Right lobe of liver (tissue), 6 donors: ENCODE measurements at places on chromosomes 4 and X. TPM values are rescaled to one million over a fixed set of nuclear protein-coding genes. Genes with fewer than 3 reads are reported as not detected.

- no peaks in the 10 kb centered on the region for H3K36me3 ChIP-seq
- H3K4me3 ChIP-seq: no peak overlapping the region
- H3K27me3 ChIP-seq: no peaks in the 10 kb centered on the region
Observed at GRCh38 chr4:120964596-120964995, 42.1 kb upstream of the PRDM5 start.

DNA sequence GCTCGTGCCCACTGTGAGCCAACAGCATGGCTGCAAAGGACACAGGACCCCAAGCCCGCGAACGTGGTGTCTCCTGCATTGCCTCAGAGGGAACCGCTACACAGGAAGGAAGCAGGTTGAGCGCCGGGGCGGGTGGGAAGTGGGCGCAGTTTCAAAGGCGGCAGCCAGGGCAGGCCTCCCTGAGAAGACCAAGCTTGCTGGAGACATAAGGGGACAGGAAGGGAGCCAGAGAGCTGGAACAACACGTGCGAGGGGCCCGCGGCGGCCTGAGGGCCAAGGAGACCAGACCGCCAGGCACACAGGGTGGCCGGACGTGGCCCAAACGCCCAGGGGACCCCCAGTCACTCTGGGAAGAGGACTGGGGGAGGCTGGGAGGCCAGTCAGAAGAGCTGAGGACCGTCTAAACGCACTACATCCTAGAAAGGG lies 32.0 kb downstream of the CTBP1 start:
- H3K27me3 ChIP-seq: no peaks in the 10 kb centered on the region
- H3K27ac ChIP-seq: no peak overlapping the region
- peaks cover 43% of the 10 kb centered on the region for H3K36me3 ChIP-seq
- H3K4me1 ChIP-seq: no peaks in the 10 kb centered on the region

GRCh38 chr4:6204098-6204497 lies 3.7 kb upstream of the JAKMIP1 start:
- DNase-seq: no peak
- H3K36me3 ChIP-seq: no peaks in the 10 kb centered on the region
- no peaks in the 10 kb centered on the region for H3K27me3 ChIP-seq
- H3K4me1 ChIP-seq: no peaks in the 10 kb centered on the region
- no peak overlapping the region for H3K4me3 ChIP-seq

DNA sequence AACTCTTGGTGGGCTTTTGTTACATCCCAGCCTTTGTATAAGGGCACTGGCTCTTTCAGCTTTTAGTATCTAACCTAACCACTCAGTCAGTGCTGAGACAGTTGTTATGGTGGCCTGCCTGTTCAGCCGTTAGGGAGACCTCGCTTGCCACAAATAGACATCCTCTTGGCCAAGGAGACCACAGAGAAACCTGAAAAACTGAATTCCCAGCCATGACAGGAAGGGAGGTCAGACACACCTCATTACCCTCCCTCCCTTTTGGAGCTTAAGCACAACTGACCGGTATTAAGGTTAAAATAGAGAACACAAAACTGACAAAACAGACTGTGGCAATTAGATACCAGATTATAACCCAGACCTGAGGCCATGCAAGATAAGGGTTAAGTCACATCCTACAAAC lies 1639.3 kb downstream of the RPA4 start:
- no peaks in the 10 kb centered on the region for H3K36me3 ChIP-seq
- no peaks in the 10 kb centered on the region for H3K4me1 ChIP-seq
- H3K27ac ChIP-seq: no peak overlapping the region
- no peak for DNase-seq
- H3K4me3 ChIP-seq: no peak overlapping the region

DNA sequence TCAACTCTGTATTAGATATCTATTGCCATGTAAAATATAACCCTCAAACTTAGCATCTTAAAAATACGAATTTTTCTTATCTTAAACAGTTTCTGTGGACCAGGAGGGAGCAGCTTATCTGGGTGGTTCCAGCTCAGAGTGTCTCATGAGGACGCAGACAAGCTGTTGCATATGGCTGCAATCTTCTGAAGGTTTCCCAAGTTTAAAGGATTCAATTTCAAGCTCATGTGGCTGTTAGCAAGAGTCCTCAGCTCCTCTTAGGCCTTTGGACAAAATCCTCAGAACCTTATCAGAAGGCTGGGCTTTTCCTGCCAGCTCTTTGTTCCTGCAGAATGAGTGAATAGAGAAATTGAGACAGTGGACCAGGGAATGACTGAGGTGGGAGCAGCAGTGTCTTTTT lies 2.8 kb upstream of the CTSO start:
- no peak overlapping the region for H3K27ac ChIP-seq
- no peak for DNase-seq
- H3K36me3 ChIP-seq: no peaks in the 10 kb centered on the region
- H3K4me1 ChIP-seq: peaks cover 20% of the 10 kb centered on the region
- H3K27me3 ChIP-seq: no peaks in the 10 kb centered on the region
- no peak overlapping the region for H3K4me3 ChIP-seq

DNA sequence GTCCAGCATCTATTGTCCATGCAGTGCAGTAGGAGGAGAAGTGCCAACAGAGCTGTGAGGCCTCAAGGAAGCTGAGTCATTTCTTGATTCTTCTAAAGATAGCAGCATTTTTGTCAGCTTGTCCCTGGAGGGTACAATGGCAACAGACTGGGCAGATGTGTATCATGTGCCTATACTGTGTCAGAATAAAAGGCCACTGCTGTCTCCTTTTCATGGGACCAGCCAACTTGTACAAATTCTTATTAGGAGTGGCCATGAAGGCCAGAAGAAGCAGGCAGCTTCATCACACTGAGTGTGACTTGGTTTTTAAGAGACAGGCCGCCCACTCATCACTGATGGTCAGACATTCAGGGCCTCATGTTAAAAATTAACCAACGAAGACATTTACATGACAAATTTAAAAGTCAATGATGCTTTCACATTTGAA lies 185.0 kb upstream of the FAM241A start:
- no peaks in the 10 kb centered on the region for H3K27me3 ChIP-seq
- H3K27ac ChIP-seq: no peak overlapping the region
- H3K4me3 ChIP-seq: no peak overlapping the region

GRCh38 chr4:38993683-38994082 lies 38.5 kb downstream of the TMEM156 start:
- DNase-seq: no peak
- H3K27me3 ChIP-seq: no peaks in the 10 kb centered on the region
- H3K36me3 ChIP-seq: no peaks in the 10 kb centered on the region
- H3K27ac ChIP-seq: no peak overlapping the region
- H3K4me1 ChIP-seq: peaks cover 11% of the 10 kb centered on the region
- no peak overlapping the region for H3K4me3 ChIP-seq

DNA sequence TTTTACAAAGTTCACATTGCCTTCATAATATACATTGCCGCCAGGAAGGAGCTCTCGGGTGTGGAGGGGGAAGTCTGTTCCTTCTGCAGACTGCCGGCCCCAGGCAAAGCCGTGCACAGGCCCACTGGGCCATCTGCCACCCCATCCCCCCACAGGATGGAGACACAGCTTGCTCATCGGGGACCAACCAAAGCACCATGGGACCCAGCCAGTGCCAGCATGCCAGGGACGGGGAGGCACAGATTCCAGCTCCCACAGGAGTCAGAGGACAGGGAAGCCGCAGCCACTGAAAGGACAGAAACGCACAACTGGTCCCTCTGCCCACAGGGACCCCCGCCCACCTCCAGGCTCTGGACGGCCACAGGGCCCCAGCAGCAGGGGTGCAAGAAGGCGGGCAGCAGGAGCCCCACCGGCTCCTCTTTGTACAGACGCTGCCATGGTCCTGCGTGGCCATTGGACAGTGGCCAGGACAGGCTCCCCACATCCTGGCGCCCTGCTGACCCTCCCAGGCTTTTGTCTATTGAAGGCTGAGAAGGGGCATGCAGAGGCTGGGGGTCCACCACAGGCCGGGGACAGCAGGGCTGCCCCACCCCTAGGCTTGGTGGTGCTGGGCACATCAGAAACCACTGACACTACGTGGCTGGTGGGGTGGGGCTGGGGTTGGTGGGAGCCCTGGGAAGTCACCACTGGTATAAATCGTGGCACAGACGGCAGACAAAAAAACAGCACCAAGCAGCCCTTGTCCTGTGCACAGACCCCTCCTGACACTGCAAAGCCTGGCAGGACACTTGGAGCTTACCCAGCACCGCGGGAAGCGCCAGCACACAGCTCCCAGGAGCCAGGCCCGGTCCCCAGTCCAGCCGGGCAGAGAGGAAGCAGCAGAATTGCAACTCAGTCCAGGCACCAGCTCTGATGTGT lies 89.0 kb downstream of the FAM53A start:
- H3K27ac ChIP-seq: no peak overlapping the region
- DNase-seq: peak; percentile 14
- no peaks in the 10 kb centered on the region for H3K36me3 ChIP-seq
- no peaks in the 10 kb centered on the region for H3K27me3 ChIP-seq
- no peak overlapping the region for H3K4me3 ChIP-seq

- no peaks in the 10 kb centered on the region for H3K27me3 ChIP-seq
- no peak overlapping the region for H3K27ac ChIP-seq
- H3K36me3 ChIP-seq: no peaks in the 10 kb centered on the region
Observed at GRCh38 chr4:74205559-74205958, 47.6 kb downstream of the MTHFD2L start.

DNA sequence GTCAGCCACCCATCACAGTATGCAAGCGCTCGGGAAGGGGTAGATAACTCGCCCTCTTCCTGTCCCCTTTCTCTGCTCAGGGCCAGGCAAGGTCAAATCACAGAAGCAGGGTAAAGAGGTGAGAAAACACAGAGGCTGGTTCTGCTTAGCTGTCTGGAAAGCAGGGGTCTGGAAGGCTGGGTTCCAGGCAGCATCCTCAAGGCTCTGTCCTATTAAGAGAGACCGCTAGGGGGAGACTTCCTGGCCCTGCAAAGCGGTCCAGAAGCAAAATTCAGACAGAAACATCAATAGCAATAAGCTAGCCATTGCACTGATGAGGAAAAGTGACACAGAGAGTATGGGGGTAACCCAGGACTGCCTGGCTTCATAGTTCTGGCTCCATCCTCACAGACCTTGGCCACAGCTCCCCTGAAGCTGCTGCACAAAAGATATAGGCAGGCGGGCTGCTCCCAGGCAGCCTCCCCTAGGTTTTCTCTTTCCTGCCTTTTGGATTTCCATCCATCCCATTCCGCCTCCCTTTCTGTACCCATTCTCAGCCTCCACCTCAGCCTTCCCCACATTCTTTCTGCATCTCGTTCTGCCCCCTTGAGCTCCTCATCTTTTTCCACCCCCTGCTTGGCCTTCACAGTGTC lies 308.5 kb downstream of the EVC2 start:
- DNase-seq: no peak
- H3K36me3 ChIP-seq: no peaks in the 10 kb centered on the region
- H3K4me3 ChIP-seq: no peak overlapping the region
- H3K27me3 ChIP-seq: no peaks in the 10 kb centered on the region
- no peaks in the 10 kb centered on the region for H3K4me1 ChIP-seq

DNA sequence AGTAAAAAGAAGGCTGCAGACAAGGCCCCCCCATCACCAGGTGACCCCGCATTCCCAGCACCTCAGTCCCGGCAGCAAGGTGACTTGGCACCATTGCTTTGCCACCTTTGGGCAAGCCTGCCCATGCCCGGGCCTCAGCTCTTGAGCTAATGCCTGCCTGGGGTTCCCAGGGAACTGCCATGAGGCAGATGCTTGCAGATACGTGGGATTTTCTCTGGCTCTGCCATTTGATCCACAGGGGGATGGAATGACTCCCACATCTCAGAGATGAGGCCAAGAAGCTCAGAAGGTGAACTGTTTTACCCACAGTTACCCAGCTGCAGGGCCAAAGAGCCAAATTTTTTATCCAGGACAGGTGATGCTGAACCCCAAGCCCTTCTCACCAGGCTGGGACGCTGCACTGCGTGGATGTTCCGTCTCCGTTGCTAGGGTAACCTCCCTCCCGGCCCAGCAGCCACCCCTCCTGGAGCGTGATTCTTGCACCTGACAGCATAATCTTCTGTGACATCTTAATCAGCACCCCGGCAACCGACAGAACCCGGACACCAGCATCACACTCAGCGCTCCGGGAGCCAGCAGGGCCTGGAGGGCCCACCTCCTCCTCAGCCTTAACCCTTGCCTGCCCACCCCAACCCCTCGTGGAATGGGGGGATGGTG lies 15.7 kb upstream of the MSX1 start:
- no peak overlapping the region for H3K4me3 ChIP-seq
- H3K27ac ChIP-seq: no peak overlapping the region
- H3K4me1 ChIP-seq: no peaks in the 10 kb centered on the region
- no peak for DNase-seq
- no peaks in the 10 kb centered on the region for H3K36me3 ChIP-seq
- no peaks in the 10 kb centered on the region for H3K27me3 ChIP-seq

- H3K4me3 ChIP-seq: no peak overlapping the region
- no peak overlapping the region for H3K27ac ChIP-seq
- H3K27me3 ChIP-seq: no peaks in the 10 kb centered on the region
- no peaks in the 10 kb centered on the region for H3K4me1 ChIP-seq
Observed at GRCh38 chr4:115030281-115030680, 83.1 kb downstream of the NDST4 start.

DNA sequence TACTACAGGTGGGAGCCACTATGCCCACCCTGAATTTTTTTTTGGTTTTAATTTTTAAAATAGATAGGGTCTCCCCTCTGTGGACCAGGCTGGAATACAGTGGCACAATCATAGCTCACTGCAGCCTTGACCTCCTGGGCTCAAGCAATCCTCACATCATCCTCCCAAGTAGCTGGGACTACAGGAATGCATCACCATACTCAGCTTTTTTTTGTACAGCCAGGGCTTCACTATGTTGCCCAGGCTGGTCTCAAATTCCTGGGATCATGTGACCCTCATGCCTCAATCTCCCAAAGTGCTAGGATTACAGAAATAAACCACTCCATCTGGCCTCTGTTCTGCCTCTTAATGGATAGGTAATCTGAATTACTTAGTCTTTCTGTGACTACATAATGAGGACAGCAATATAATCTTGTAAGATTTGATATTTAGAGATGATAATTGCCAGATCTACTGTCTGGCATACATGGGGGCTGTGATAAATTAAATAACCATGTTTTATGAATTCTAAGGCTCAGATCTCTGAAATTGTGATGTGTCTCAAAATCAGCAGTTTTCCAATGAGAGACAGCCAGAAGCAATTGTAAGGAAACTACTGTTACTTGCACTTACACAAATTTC lies 26.7 kb downstream of the PDS5A start:
- DNase-seq: no peak
- H3K27me3 ChIP-seq: no peaks in the 10 kb centered on the region
- no peak overlapping the region for H3K27ac ChIP-seq
- H3K36me3 ChIP-seq: no peaks in the 10 kb centered on the region
- H3K4me3 ChIP-seq: no peak overlapping the region

GRCh38 chr4:184994010-184994622 lies 24.2 kb upstream of the HELT start:
- H3K4me3 ChIP-seq: no peak overlapping the region
- no peaks in the 10 kb centered on the region for H3K4me1 ChIP-seq
- H3K27me3 ChIP-seq: no peaks in the 10 kb centered on the region
- peak; percentile 37 for DNase-seq
- no peak overlapping the region for H3K27ac ChIP-seq

- no peak overlapping the region for H3K4me3 ChIP-seq
- no peak for DNase-seq
- H3K36me3 ChIP-seq: no peaks in the 10 kb centered on the region
- no peaks in the 10 kb centered on the region for H3K27me3 ChIP-seq
Observed at GRCh38 chr4:185767528-185767927, 44.5 kb downstream of the SORBS2 start.

The FGD1 gene
- total RNA-seq: 0.87 TPM

The IL15 gene
- total RNA-seq: 1.4 TPM

The CFAP99 gene
- total RNA-seq: 0.27 TPM

The EDA gene
- 1.9 TPM for total RNA-seq

The TKTL1 gene
- total RNA-seq: not detected

The SH3TC1 gene
- 48.0 TPM for total RNA-seq

The TMSB15B gene
- total RNA-seq: 0.24 TPM

The CTAG1B gene
- total RNA-seq: not detected

The FAM241A gene
- 3.5 TPM for total RNA-seq
